ENCODE measurements at places on chromosomes 5 and 9.

DNA sequence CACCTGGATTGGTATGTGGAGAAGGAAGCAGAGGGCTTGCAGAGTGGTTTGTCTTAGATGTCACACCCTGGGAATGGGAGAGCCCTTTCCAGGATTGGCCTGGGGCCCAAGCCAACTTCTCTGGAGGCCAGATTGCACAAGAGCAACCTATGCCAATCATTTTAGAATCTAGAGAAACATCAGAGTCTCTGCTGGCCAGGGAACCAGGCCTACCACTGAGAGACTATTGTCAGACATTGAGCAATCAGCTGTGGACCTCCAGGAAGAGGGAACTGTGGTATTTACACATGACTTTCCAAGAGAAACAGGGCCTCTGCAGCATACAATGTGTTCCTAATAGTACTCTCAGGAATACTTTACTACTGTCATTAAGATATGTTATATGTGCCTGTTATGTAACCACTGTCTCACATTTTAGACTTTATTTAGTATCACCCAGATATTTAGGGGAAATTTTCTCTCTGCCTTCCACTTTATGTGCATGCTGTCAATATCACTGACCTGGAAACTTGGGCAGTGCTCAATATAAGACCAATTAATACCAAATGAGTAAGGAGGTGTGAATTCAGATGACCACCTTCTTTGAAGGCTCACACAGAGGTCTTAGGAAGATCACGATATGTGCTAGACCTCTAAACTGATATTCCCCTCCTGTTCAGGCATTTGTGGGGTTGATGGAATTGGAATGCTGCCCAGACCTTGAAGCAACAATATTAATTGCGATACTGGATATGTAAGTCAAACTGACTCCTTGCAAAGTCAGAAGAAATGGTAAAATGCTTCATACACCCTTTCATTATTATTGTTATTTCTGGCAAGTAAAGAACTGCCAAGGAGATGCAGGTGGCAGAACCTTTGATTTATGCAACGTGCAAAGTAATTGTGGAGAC, 20.5 kb upstream of the CCL28 start:
- no peak for DNase-seq

- no peak for DNase-seq
Observed at GRCh38 chr9:7293091-7293490, 506.5 kb downstream of the DMAC1 start.

- no peak for DNase-seq
Observed at GRCh38 chr5:59605915-59606314, 287.6 kb downstream of the PDE4D start.

DNA sequence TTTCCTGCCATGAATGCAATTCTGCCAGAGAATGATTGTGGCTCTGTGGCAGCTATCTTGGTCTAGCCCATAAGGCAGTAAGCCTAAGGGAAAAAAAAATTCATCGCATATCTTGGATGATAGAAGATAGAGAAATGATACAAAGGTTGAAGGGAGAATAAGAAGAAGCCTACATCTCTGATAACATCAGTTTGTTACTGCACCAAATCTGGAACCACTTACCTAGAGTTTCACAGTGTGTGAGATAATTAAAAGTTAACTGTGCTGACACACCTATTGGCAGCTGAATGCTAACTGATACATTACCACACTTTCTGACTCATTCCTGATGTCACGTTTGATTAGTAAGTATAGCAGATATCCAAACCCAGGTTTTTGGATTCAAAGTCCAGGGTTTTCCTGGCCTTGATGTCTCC, 91.6 kb upstream of the TAF11L2 start:
- DNase-seq: no peak

- no peak for DNase-seq
Observed at GRCh38 chr9:129886226-129887174, 51.2 kb downstream of the USP20 start.

DNA sequence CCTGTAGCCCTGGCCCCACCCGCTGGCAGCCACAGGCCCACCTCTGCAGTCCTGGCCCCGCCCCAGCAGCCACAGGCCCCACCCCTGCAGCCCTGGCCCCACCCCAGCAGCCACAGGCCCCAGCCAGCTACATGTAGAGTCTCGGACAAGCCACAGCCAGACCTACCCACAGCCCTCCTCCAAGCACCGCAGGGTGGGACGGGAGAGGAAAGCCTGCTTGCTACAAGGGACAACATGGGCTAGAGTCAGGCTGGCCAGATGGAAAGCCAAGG, 49.5 kb upstream of the SARDH start:
- peak; percentile 2 for DNase-seq

- DNase-seq: no peak
Observed at GRCh38 chr9:8188723-8189407, 389.3 kb upstream of the DMAC1 start.

- no peak for DNase-seq
Observed at GRCh38 chr9:75504721-75505120, 385.8 kb upstream of the PCSK5 start.

GRCh38 chr5:34551911-34552433, 104.2 kb upstream of the RAI14 start:
- DNase-seq: no peak

- DNase-seq: no peak
Observed at GRCh38 chr9:130570208-130570607, 9.2 kb upstream of the FUBP3 start.

GRCh38 chr9:83639266-83639665, 16.3 kb downstream of the IDNK start:
- DNase-seq: no peak

GRCh38 chr5:74440341-74440740, 200.2 kb downstream of the ENC1 start:
- DNase-seq: no peak

- no peak for DNase-seq
Observed at GRCh38 chr5:35884191-35884769, 27.6 kb downstream of the IL7R start.

- DNase-seq: no peak
Observed at GRCh38 chr9:126704892-126705766, 91.4 kb downstream of the LMX1B start.

- no peak for DNase-seq
Observed at GRCh38 chr9:105066275-105066865, 138.4 kb upstream of the ABCA1 start.

- DNase-seq: no peak
Observed at GRCh38 chr9:108813951-108814601, 41.7 kb downstream of the ACTL7B start.

DNA sequence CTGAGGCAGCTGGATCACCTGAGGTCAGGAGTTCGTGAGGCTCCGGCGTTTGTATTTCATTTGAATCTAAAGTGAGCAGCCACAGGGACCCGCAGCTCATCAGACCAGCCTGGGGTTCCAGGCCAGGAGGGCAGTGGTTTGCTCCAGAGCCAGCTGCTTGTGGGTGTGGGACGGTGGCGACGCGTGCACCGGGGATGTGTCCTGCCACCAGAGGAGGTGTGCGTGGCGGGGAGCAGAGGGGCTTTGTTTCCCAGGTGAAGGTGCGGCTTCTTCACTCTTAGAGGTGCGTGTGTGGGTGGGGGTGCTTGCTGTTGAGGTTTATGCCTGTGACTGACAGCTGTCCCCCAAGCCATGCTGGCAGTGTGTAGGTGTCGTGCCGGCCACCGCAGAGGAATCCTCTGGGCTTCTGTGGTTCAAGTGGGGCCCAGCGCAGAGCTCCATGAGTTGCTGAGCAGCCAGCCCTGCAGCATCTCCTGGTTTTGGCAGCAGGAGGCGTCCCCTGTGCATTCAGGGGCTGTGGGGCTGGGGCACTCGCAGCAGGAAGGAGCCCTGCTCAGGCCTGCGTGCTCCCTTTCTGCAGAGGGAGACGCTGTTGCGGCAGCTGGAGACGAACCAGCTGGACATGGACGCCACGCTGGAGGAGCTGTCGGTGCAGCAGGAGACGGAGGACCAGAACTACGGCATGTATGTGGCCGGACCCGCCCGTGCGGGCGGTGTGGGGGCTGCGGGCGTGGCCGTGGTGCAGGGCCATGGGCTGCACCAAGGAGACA, 6.9 kb upstream of the AJM1 start:
- DNase-seq: no peak

DNA sequence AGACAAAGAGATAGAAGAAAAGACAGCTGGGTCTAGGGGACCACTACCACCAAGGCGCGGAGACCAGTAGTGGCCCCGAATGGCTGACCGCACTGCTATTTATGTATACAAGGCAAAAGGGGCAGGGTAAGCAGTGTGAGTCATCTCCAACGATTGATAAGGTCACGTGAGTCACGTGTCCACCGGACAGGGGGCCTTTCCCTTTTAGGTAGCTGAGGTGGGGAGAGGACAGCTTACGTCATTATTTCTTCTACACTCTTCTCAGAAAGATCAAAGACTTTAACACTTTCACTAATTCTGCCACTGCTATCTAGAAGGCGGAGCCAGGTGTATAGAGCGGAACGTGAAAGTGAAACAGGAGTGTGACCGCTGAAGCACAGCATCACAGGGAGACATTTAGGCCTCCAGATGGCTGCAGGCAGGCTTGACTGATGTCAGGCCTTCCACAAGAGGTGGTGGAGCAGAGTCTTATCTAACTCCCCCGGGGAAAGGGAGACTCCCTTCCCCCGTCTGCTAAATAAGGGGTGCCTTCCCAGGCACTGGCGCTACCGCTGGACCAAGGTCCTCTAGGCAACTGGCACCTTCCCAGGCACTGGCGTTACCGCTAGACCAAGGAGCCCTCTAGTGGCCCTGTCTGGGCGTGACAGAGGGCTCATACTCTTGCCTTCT, 6.1 kb upstream of the PRR16 start:
- DNase-seq: no peak

DNA sequence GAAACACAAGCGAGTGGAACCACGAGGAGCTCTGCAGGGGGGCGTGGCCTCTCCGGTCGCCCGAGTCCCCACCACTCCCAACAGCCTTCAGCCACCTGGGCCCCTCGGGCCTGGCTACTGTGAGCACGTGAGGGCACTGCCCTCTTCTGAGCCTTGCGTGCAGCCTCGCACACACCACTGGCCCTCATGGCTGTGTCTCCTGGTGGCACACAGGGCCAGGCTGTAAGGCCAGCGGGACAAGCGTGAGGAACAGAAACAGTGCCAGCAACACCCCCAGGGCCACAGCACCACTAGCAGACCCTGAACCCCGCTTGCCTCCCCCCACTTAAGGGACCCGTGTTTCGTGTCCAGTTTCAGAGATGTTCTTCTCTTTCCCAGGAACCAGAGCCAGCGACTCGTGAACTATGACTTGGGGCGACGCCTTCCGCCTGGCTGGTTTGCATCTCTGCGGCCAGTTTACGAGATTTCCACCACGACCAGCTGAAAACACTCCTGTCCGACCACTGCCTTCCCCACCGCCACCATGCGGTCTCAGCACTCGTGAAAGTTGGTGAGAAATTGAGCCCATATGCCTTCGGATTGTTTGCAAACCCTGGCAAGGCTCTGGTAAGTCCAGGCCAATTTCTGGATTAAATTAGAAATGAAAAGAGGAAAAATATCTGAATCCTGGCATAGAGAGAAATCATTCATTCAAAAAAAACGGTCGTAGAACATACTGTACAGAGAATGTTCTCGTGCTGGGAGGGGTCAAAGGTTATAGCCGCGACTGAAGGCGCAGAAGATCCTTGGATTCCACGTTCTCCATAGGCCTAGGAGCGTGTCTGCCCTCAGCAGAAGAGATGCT, 135.6 kb downstream of the ZNF354C start:
- DNase-seq: no peak

- DNase-seq: no peak
Observed at GRCh38 chr5:135225856-135226560, 173.0 kb downstream of the MACROH2A1 start.

GRCh38 chr5:534743-535671, 10.8 kb upstream of the SLC9A3 start:
- DNase-seq: no peak

- DNase-seq: no peak
Observed at GRCh38 chr9:137113385-137114159, 961 bp downstream of the DPP7 start.

GRCh38 chr5:106185661-106186081, 1485.1 kb downstream of the EFNA5 start:
- no peak for DNase-seq

Data from iPS DF 19.7 (cell line).